Erythroblast (primary cell): ENCODE measurements at places on chromosomes 12 and 14.

GRCh38 chr14:24804552-24805212 lies 170.7 kb upstream of the GZMB start:
- no peak for DNase-seq

GRCh38 chr12:76201316-76201715 lies 116.8 kb upstream of the NAP1L1 start:
- DNase-seq: no peak

- DNase-seq: no peak
Measured at GRCh38 chr14:64701660-64702059, 2.6 kb upstream of the PLEKHG3 start.

GRCh38 chr12:121279507-121279915 lies 17.0 kb downstream of the CAMKK2 start:
- DNase-seq: no peak

- DNase-seq: no peak
Measured at GRCh38 chr12:102029141-102029540, 32.6 kb downstream of the WASHC3 start.

- DNase-seq: no peak
Measured at GRCh38 chr12:62331306-62331705, 71.1 kb downstream of the USP15 start.

DNA sequence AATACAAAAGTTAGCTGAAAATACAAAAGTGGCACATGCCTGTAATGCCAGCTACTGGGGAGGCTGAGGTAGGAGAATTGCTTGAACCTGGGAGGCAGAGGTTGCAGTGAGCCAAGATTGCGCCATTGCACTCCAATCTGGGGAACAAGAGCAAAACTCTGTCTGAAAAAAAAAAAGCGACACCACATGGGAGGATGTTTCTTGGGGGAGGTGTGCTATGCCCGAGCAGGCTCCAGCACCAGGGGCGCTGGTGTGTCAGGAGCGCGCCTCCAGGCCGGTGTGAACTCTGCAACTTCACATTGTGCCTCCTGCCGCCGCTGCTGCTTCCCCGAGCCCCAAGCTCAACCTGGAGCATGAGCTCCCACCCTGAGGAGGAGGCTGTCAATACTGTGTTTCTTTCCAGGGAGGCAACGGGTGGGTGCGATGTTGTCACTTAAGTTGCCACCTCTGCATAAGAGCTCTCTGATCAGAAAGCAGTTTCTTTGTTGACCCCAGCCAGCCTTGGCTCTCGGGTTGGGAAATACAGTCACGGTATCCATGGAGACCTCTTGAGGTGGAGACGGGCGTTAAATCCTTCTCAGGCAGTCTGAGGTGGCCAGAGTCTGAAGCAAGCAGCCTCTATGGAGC lies 18.9 kb downstream of the DEGS2 start:
- peak; percentile 78 for DNase-seq

- no peak for DNase-seq
Measured at GRCh38 chr14:73468828-73469375, 10.6 kb upstream of the NUMB start.

DNA sequence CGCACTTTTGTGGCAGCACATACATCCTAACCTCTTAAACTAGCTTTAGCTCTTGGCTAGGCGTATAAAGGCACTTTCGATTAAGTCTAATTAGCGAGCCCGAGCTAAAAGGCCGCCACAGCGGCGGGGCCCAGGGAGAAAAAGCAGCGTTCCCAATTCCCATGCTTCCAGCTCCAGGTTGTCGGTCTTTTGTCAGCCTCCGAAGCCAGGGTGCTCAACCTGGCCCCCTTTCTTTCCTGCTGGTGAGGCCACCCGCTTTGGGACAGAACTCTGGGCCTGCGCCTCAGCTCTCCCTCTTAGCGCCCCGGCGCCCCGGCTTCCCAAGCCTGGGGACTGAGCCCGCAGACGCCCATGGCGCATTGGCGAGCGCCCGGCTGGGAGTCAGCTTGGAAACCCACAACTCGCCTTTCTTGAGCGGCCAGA lies 33.3 kb upstream of the TBX5 start:
- DNase-seq: no peak

DNA sequence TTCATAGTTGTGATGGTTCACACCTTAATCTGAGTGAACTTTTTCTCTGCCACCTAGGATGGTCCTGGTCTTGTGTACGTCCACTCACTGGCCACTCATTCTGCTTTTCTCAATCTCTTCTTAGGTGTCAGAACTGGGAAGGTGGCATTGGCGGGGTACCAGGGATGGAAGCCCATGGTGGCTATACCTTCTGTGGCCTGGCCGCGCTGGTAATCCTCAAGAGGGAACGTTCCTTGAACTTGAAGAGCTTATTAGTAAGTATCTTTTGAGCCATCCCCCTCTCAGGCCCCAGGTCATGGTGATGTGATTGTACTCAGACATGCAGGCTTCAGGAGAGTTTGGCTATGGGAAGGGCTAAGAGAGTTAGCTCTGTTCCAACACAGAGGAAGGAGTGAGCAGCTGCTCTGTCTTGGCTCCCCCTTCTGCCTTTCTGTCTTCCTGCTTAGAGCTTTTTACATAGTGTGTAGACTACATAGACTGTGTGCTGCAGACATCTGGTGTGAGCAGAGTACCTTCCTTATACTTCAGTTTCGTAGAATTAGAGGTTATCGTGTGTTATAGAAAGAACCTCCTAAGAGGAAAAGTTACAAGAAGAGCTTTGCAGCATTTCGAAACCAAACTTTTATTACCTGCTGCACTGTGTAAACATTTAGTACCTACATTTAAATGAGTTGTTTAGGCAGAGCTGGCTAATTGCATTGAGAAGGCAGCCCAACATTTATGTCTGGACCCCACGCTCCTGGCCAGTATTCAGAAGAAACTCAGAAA lies 54.2 kb downstream of the FNTB start:
- DNase-seq: no peak

GRCh38 chr12:28240853-28241252 lies 50.6 kb downstream of the CCDC91 start:
- no peak for DNase-seq

DNA sequence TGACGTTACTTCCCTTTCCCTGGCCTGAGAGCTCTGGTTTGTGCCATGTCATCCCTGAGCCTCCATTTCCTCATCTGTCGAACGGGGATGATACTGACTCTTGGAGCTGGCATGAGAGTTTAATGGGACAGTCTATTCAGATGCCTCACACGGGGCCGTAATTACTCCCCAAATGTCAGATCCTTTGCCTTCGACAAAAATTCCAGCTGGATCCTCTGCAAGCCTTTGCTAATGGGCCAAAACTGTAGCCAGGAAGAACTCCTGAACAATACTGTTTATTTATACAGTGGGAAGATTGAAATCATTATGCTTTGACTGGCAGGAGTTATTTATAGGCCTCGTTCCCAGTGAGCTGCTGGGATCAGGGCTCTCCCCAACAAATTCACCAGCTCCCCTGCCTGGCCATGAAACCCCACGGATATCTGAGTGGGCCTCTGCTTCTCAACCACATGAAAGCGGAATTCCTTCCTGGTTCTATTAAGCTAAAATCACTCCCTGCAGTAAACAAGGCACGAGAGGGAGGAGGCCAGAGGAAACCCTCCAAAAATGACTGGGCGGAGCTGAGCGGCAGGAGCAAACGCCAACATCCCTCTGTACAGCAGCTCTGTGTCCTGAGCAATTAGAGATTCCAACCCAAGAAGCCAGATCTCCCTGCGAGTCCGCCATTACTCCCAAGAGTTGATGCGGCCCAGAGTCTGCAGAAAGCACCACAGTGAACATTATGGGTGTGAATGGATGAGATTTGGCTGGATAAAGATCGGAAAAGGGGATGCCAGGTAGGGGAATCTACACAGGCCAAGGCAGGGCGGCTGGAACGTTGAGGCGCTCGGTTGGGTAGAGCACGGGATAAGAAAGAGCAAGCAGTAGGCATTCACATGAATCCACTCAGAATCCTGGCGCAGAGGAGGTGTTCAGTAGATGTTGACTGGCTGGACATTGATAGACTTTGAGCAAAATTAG lies 326.1 kb downstream of the BCL11B start:
- no peak for DNase-seq

GRCh38 chr12:52018433-52019112 lies 11.8 kb downstream of the TAMALIN start:
- no peak for DNase-seq

- DNase-seq: peak; percentile 34
Measured at GRCh38 chr12:11162502-11162901, 8.5 kb upstream of the SMIM10L1 start.

GRCh38 chr14:79320561-79320960 lies 890.7 kb downstream of the DIO2 start:
- DNase-seq: no peak

GRCh38 chr14:51210594-51210993 lies 29.5 kb upstream of the TMX1 start:
- DNase-seq: no peak

GRCh38 chr12:22860926-22861325 lies 236.0 kb downstream of the ETNK1 start:
- DNase-seq: no peak

GRCh38 chr12:123397400-123397799 lies 13.5 kb downstream of the KMT5A start:
- no peak for DNase-seq

DNA sequence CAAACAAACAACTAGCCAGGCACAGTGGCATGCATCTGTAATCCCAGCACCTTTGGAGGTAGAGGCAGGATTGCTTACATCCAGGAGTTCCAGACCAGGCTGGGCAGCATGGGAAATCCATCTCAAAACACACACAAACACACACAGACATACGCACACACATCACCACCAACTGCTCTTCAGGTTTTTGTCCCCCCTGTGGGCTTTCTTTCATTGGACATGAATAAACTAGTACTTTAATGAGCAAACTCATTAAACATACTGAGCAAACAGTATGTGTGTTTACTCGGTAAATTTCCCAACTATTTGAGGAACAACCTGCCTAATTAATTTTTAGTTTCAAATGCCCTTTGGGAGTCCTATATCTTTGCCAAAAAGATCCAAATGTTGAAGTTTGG lies 10.1 kb upstream of the RASSF3 start:
- no peak for DNase-seq

DNA sequence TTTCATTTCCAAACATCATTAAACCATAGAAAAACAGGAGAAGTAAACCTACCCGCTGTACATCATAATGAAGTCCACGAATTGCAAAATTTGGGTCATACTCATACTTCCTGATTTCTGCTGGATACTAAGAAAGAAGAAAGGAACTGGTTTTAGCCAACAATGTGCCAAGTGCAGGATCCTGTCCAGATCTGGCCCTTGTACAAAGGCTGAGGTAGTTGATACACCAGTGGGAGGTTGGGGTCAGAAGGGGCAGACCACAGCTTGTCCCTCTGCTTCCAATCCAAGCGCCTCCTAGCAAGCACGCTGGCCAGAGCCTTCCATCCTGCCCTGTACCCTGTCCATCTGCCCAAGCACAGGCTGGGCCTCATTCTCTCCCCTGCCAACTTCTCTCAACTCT lies 34.2 kb downstream of the NT5DC3 start:
- DNase-seq: no peak

DNA sequence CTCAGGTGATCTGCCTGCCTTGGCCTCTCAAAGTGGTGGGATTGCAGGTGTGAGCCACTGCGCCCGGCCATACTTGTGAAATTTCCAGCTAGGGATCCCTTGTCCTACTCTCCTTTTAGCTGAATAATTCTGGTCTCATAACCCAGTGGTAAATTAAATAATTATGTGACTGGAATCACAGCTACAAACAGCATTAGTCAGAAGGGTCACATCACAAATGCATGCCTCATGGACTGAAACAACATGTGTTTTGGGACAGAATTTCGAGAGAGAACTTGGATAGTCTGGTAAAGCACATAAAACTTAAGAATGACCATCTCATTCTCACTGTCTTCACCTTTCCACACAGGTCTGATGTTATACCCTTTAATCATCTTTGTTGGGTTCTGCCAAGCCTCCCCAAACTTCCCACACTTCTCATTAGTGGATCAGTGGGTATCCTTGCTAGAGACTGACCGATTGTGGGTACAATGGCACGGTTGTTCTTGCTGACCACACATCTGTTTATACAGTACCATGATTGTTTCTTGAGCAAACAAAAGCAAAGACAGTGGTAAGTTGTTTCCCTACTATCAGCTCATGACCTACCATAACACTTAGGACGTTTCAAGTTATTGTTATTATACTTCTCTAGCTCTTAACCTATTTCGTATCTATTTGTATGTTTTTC lies 5.1 kb downstream of the GPRC5D start:
- DNase-seq: no peak

DNA sequence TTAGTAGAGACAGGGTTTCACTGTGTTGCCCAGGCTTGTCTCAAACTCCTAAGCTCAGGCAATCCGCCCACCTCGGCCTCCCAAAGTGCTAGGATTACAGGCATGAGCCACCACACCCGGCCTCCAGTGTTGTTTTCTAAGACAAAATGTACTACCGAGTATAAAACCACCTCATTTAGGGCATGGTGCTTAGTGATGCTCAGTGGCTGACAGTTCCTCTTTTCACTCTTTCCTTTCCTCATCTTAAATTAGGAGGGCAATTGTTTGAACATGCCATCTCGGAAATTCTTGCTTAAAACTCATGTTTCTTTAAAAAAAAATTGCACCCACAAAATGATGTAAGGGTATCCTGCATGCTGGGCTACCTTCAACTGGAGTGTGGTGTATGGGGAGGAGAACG lies 89.0 kb downstream of the RFX4 start:
- no peak for DNase-seq

DNA sequence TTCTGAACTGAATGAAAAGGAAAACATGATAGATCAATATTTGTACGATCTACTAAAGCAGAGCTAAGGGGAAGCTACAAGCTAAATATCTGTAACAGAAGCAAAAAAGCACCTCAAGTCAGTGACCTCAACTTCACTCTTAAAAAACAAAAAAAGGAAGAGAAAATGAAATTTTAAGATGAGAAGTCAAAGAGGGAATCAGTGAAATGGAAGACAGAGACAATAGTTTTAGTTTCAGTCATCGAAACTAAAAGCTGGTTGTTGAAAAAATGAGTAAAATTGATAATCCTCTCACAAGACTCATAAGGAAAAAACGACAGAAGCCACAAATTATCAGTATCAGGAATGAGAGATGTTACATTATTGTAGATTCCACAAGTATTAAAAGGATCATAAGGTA lies 11.9 kb upstream of the SLC2A13 start:
- DNase-seq: no peak

DNA sequence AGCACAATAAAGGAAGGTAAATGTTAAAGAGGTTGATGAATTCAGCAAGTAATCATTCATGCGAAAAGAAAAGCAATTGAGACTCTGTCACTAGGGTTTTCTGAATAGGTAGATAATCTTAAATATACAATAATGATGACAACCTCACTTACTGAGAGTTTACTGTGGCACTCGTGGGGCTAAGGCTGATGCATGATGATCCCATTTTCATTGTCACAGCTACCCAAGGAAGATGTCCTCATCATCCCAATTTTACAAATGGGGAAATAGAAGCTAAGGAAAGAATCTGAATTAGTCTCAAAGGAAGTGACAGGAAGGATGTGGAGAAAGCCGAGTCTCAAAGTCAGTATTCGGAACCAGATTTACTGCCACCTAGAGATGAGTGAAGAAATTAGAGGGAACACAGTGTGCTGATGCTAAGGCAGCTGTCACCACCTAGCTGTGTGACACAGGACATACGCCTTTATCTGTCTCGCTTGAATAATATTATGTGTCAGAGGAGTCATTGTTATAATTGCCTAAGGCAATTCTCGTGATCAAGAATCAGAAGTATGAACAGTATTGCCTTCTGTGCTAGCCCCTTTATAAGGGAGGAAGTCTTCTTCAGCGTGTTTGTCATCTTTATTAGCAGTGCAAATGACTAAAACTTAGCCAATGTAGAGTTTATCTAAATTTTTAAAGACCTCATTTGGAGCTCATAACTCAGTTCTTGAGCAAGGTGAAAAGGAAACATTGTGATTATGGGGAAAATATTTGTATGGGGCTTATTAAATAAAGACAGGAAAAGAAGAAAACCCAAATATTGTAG lies 63.2 kb downstream of the ERGIC2 start:
- DNase-seq: peak; percentile 69
